ENCODE measurements at places on chromosomes 16 and 17.

- no peak for DNase-seq
These were observed 7.8 kb upstream of the CAMKK1 start for GRCh38 chr17:3900646-3901045.

- DNase-seq = no peak
These were observed 9.2 kb upstream of the GGT6 start for GRCh38 chr17:4569591-4569990.

GRCh38 chr16:85928401-85928820 lies 29.4 kb downstream of the IRF8 start:
- no peak for DNase-seq

- no peak for DNase-seq
These were observed 262.0 kb downstream of the ZFHX3 start for GRCh38 chr16:72785886-72786285.

DNA sequence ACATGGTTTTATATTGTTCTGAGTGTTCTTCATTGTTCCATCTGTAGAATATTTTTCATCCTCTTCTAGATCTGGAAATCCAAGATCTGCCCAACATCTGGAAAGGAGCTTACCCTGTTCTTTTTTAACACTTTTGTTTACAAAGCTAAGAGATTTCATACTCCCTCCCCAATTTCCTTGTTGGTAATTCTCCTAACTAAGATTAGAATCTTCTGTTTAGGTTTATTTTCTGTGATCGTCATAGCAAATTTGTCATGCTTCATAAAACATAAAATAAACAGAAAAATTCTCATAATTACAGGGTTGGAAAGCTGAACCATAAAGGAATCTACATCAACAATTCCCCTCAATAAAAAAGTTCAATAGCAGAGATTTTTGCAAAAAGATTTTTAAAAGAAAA lies 580.3 kb upstream of the CA10 start:
- DNase-seq = no peak

GRCh38 chr16:69410219-69410990 lies 14.0 kb upstream of the CYB5B start:
- DNase-seq = no peak

DNA sequence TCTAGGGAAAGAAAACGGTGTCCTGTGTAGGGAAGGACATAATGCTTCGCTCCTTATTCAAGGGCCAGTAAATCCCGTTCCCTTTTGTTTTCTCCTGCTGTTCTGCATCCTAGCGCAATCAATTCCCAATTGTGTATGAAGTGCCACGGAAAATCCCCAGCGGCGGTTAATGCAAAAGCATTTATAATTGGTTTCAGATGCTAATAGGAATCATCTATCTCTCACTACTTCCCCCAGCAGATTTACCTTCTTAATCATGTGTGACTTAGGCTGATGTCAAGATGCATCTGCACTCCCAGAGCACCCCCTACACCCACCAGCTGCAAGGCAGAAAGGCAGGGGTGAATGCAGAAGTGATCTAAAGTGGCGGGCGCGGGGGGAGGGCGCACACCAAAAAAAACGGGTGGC lies 32.7 kb upstream of the SSTR2 start:
- DNase-seq = peak; percentile 66

GRCh38 chr17:5711344-5711743 lies 127.0 kb upstream of the NLRP1 start:
- DNase-seq = no peak

DNA sequence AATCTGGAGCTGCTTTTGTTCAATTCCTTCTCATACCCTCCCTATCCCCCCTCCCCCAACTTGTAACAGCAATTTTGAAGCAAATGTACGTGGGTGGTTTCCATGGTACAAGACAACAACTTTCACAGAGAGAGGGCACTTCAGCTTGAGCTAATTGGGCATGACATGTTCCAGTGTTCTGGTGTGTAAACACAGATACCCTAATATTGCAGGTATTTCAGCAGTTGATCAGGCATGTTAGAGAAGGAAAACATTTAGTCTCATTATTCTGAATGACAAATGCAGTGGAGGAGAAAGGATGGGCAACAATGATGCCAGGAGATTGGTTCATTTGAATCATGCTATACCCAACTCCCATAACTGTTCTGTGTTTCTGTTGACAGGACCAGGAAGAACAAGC lies 137.5 kb downstream of the TRIM37 start:
- no peak for DNase-seq

GRCh38 chr17:8225813-8226535 lies 15.6 kb upstream of the AURKB start:
- no peak for DNase-seq

DNA sequence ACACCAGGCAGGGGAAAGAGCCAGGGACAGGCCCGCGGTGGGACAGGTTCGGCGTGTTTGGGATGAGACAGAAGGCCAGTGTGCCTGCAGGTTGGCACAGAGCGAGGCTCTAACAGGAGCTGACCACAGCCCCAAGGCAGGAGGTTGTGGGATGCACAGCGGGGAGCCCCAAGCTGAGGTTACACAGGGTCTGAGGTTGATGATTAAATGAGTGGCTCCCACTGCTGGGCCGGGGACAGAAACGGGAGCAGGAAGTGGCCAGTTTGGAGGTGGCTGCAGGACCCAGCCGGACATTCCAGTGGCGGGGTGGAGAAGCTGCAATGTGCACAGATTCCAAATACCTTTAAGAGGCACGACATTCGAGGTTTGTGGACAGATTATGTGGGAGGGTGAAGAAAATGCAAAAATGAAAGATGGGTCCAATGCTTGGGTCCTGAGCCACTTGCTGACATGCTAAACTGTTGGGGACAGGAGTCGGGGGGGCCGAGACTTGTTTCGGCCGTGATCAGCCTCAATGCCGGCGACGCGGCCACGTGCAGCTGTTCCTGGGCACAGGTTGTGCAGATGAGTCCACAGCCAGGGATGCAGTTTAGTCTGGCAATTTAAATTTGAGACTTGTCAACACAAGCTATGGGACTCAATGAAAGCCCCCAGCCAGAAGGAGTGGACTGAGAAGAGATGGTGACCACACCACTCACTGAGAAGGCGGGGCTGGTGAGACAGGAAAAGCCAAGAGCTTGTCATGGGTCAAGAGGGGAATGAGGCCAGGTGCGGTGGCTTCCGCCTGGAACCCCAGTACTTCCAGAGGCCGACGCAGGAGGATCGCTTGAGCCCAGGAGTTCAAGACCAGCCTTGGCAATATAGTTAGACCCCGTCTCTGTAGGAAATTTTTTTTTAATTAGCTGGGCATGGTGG lies 8.7 kb downstream of the ENPP7 start:
- DNase-seq = no peak

DNA sequence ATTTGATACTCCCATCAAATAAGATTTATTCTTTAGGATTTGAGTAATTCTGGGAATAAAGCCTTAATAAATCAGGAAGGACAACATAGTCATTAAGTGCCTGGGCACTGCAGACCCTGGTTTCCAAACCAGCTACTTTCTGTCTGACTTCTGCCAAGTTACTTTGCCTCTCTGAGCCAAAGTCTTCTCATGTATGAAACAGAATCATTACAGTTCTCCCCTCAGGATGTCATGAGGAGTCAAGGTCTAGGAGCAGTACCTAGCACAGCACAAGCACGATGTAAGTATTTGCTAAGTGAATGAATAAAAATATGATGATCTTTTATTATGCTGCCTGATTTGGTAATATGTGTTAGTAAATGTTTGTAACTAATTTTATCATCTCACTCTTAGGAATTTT lies 30.4 kb upstream of the HEATR6 start:
- no peak for DNase-seq

- no peak for DNase-seq
These were observed 25.3 kb upstream of the BRD7 start for GRCh38 chr16:50393858-50394802.

DNA sequence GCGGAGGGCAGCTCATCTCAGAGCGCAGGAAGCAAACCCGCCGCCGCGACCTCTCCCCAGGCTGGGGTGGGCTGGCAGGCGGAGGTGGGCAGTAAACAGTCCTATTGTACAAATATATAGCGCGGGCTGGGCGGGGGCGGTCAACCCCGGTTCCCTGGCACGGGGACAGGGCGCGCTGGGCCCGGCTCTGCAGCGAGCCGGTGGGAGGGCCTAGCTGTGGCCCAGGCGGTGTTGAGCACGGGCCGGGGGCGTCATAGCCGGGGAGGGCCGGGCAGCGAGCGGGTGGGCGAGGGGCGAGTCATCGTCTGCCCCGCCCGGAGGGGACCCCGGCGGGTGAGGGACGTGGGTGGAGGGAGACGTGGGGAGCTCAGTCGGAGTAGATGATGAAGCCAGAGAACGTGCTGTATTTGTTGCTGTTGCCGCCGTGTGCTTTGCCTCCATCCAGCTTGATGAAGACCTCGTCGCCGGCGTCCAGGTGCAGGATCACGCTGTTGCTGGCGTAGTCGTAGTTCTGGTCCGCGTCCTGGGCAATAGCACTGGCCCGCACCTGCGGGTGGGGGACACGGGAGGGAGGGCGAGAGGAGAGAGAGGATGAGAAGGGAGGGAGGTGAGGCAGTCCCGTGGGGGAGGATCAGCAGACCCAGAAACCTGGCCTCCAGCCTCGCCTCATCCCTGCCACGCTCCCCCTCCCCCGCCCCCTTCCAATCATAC lies 8.1 kb downstream of the C1QL1 start:
- no peak for DNase-seq

DNA sequence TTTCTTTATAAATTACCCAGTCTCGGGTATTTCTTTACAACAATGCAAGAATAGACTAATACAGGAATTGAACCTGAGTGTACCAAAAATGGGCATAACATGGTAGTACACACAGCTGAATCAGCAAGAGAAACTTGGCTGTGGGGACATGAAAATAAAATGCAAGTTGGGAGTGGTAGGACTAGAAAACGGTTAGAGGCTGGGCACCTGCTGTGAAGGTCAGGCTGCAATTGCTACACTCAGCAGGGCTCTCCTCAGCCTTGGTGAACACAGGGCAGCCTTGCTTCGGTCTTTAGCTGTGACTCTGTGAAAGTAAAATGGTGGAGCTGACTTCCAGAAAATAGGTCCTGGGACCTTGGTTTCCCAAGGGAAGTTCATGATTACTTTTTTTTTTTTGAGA lies 45.6 kb downstream of the CNGB1 start:
- DNase-seq = no peak

DNA sequence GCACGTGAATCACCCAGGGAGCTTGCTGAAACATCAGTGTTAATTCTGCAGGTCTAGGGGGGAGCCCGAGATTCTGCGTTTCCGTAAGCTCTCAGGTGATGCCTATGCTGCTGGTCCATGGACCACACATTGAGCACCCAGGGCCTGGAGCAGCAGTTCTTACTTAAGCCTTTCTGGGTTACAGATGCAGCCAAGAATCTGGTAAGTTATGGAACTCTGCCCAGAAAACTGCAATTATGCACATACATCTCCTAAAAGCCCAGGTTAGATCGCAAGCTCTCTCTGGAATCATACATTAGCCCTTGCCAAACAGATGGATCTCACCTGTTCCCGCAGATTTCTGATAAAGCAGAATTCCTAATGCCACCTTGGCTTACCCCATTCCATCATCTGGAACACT lies 265.9 kb upstream of the SALL1 start:
- no peak for DNase-seq

DNA sequence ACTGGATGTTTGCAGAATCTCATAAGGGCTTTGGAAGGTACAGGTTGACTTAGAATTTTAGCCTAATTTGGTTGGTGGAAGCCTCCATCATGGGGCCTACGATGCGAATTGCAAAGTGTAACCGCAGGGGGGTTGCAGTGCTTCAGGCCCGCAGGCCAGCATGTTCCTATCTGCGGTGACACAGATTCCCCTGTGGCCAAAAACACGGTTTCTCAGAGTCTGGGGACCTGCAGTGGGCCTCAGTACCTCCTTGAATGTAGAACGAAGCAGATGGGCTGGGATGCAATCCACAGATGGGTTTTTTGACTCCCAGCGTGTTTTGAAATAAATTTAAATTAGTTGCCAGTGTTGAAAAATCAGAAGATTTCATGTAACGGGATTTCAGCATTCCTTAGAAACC lies 34.7 kb downstream of the KIAA0513 start:
- no peak for DNase-seq

DNA sequence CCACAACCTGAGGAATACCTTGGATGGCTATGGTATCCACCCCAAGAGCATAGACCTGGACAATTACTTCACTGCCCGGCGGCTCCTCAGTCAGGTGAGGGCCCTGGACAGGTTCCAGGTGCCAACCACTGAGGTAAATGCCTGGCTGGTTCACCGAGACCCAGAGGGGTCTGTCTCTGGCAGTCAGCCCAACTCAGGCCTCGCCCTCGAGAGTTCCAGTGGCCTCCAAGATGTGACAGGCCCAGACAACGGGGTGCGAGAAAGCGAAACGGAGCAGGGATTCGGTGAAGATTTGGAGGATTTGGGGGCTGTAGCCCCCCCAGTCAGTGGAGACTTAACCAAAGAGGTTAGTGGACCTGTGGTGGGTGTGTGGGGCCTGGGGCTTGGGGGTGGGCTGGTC lies 3.1 kb downstream of the NFE2L1 start:
- DNase-seq = no peak

DNA sequence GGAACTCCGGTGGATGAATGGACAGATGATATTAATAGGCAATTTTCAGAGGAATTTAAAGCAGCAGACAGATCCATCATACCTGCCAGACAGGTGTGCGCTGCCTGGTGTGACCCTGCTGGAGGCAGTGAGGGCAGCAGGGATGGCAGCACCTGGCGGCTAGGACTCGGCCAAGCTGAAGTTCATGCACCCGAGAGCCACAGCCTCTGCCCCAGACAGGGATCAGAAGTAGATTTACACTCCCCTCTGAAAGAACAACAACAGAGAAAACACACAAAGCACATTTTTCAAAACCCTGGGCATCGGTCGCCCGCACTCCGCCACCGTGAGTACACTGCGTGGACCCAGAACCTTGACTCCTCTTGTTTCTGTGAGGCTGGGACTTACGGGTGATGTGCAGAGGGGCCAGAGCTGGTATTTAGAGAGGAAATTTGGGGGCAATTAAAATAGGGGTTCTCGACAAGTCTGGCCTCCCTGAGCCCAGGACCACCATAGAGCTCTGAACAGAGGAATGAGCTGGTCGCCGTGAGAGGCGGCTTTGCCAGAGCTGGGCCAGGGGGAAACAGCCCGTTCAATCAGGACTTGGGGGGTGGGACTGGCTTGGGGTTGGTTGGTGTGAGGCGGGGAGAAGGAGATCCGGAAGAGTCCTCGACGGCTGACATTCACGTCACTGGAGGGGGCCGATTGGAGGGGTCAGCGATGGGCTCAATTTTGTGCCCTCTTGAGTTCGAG lies 101.0 kb downstream of the METRNL start:
- no peak for DNase-seq

GRCh38 chr17:46820592-46821450 lies 2.3 kb upstream of the WNT3 start:
- no peak for DNase-seq

GRCh38 chr17:27242951-27243350 lies 51.0 kb upstream of the WSB1 start:
- DNase-seq = no peak

DNA sequence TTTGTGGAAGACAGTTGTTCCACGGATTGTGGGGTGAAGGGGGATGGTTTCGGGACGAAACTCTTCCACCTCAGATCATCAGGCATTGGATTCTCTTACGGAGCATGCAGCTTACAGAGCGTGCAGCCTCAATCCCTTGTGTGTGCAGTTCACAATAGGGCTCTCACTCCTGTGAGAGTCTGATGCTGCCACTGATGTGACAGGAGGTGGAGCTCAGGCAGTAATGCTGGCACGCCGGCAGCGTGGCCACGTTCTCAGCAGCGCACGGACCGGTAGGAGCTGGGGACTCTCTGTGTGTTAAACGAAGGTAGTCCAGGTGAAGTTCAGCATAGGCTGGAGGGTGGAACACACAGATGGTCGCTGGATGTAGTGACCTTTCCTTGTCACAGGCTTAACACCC lies 37.8 kb downstream of the SEC14L1 start:
- no peak for DNase-seq

All from NT2/D1 (cell line).